NCI-H146 (cell line): ENCODE measurements at places on chromosomes 2 and 18.
A peak's percentile ranks its signal among the peaks of the same experiment; 100 is the strongest.

- no peak for DNase-seq
Observed at GRCh38 chr18:78652001-78652545, 327.5 kb upstream of the SALL3 start.

DNA sequence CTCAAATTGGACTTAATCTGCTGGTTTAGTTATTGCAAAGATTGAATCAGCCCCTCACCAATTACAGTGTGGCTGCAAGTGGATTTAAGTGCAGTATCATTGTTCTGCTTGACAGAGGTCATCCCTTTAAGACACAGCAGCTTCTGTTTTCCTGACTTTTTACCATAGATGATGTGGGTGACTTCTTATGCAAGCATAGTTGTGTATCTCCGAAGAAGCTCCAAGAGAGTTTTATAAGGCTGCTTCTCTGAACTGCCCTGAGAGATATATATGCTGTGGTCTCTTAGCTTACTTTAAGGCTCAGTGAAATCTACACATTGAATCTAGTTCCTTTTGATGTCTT lies 3.5 kb downstream of the TRIB2 start:
- DNase-seq, result no peak

- no peak for DNase-seq
Observed at GRCh38 chr18:79483971-79484491, 88.3 kb downstream of the NFATC1 start.

GRCh38 chr2:55009277-55010060 lies 40.8 kb downstream of the RTN4 start:
- no peak for DNase-seq

- DNase-seq, result no peak
Observed at GRCh38 chr2:238846378-238846627, 1.6 kb upstream of the TWIST2 start.

DNA sequence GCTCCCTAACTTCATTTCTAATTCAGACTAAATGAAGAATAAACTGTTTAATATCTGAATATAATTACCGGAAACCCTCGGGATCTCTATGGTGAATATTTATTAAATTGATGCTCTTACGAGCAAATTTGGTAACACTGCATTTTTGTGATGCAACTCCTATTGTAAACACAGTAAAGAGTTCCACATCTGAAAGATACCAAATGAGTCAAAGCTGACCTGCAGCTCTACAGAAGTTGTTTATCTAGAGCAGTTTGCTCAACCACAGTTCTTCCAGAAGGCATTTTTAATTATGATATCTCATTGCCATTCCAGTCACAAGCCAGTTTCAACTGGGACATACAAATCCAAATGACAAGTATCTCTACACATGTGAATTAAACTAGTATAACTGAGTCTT lies 129.7 kb downstream of the PKP4 start:
- no peak for DNase-seq

DNA sequence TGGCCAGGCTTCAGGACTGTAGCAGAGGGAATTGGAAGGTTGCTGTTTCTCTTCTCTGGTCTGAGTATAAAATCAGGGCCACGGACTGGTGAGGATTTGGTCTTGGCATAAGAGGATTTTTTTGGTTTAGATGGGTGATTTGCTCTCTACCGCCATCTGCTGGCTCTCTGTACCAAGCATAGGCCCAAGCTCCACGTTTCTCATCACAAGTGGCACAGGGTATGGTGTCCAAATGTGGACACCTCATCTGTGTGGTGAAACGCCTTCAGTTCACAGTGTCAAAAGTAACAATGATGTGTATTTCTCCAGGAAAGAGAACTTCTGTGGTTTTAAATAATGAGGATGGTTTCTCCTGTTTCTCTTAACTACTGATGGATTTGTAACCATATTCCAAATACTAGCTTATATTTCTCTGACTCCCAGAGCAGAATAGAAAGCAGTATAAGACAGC lies 115.1 kb downstream of the EML6 start:
- DNase-seq, result peak; percentile 62

- peak; percentile 67 for DNase-seq
Observed at GRCh38 chr2:231674587-231675338, 33.6 kb upstream of the PTMA start.

DNA sequence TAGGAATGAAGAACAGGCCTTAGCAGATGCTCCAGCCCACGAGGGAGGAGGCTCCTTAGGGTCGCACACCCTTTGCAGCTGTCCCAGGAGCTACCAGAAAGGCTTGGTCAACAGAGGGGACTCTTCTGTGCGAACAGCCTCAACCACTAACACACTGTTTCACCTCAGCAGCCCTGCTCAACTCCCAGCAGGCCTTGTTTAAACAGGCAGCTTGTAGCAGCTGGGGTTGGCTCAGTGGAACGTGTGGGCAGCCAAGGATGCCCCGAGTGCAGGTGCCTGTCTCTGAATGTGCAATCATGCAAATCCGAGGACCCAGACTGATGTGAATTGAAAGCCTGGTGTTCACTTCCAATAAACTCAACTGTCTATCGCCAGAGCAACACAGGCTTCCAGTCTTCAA lies 88.7 kb upstream of the CXCR4 start:
- DNase-seq, result peak; percentile 93

GRCh38 chr2:45119855-45120254 lies 110.6 kb upstream of the SIX2 start:
- DNase-seq, result no peak

GRCh38 chr2:195659114-195659513 lies 2.1 kb downstream of the SLC39A10 start:
- no peak for DNase-seq

- no peak for DNase-seq
Observed at GRCh38 chr2:237341872-237342271, 72.1 kb downstream of the COL6A3 start.

DNA sequence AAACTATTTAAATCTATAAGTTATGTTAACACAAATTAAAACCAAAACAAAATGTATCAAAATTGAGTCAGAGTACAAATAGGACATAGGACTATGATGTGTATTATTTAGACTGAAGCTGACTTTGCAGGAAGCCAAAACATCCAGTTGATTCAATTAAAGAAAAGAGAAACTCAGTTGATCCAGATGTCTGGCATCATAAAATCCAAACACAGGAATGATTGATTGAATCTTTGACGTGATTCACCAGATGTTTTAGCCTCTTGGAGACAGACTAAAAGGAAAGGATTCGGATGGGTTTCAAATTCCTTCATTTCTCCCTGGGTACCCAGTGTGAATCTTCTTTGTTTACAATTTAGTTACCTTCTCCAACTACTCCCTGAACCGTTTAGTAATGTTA lies 272.9 kb downstream of the IRS1 start:
- no peak for DNase-seq

DNA sequence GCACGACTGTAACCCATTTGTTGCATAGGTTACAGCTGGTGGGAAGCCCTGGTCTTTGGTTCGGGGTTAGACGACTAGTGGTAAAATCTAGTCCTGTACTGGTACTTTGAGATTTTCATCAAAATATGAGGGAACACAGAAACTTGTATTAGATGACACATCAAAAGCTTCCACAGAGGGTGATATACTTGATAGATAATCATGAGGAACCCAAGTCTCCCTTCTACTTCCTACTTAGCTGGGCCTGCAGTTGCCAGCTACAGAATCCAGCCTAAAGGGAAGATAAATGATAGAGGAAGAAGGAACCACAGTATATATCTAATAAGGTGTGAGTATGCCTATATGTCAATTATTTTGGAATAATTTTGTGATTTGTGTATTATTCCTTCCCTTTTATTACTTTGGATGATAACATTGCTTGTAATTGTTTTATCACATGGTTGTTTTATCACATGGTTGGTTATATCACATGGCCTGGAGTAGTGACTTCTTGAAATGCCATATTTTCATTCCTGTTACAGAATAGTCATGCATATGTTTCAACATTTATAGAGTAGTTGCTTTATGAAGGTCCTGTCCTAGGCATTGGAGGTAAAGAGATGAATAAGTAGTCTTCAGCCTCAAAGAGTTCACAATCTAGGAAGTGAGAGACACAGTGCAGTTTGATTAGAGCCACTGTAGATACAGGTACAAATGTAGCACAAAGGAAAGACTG lies 2.9 kb downstream of the AGPS start:
- no peak for DNase-seq

DNA sequence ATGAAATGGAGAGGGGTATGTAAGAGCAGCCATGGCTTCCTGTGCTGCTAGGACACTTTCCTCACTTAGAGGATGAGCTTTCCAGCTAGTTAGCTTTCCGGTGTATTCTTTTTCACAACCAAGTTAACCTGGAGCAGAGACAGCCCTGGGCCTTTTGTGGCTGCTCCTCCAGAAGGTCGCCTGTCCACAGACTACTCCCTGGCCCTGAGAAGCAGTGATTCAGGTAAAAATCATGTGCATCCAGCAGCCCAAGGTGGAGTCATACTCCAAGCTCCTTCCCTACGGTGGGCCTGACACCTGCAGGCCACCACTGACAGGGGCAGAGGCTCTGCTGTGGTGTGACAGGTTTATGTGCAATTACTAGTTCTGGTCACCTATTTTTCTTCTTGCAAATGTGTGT lies 187.2 kb downstream of the ANKRD30B start:
- no peak for DNase-seq

DNA sequence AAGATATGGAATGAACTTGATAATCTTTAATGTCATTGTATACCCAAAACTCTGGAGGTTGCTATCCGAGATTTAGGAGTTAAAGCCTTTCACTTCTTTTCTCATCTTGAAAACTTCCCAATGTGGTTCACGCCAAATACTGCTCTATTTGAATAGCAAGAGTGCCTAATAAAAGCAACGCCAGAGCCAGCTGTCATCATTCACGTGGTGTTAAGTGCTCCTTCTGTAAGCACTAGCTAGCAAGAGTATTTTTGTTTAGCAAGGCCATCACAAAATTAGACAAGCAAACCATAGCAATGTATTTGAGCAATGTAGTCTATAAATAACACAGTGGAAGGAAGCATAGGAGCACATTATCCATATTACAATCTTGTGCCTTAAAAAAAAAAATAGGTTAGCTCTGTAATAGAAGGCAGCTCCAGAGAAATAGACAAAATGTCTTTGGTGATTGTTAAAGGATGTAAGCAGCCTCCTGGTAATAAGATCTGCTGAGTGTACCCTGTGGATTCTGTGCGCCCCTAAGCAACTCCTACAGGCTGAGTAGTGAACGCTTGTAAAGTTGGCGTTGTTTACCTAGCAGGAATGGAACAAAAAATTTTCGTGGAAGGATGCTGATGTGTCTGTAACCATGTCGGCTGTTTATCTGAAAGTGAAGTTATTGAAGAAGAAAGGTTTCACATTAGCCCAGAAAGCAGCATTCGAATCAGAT lies 518.0 kb downstream of the CNTNAP5 start:
- no peak for DNase-seq

GRCh38 chr2:40346535-40347354 lies 105.1 kb downstream of the SLC8A1 start:
- no peak for DNase-seq

DNA sequence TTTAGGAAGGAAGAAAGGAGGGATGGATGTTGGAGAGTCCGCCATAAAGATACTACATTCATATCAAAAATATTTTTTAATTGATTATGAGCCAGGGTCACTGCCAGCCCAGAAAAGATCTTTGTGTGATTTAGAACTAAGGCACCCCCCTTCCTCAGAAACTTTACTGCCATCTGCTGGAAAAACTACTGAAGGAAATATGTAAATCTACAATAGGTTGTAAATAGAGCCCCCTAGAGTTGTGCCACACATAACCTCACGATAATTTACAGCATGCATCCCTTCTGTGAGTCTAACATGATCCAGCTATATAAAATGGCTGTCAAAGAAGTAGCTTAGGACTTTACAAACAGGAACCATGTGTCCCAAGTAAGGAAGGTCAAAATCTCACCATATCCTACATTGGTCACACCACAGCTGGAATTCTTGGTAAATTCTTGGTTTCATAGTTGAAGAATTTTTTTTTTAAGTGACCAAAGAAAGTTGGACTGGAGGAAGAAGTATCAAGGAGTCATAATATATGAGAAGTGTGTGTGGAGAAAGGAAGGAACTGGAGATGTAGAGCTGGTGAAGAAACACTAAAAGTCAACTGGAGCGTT lies 152.5 kb downstream of the CYP26B1 start:
- DNase-seq, result peak; percentile 53

GRCh38 chr2:36379710-36380448 lies 24.3 kb downstream of the CRIM1 start:
- no peak for DNase-seq

GRCh38 chr2:82411071-82411470 lies 2048.0 kb downstream of the SUCLG1 start:
- no peak for DNase-seq

- DNase-seq, result peak; percentile 49
Observed at GRCh38 chr2:229586746-229587705, 127.3 kb downstream of the DNER start.

DNA sequence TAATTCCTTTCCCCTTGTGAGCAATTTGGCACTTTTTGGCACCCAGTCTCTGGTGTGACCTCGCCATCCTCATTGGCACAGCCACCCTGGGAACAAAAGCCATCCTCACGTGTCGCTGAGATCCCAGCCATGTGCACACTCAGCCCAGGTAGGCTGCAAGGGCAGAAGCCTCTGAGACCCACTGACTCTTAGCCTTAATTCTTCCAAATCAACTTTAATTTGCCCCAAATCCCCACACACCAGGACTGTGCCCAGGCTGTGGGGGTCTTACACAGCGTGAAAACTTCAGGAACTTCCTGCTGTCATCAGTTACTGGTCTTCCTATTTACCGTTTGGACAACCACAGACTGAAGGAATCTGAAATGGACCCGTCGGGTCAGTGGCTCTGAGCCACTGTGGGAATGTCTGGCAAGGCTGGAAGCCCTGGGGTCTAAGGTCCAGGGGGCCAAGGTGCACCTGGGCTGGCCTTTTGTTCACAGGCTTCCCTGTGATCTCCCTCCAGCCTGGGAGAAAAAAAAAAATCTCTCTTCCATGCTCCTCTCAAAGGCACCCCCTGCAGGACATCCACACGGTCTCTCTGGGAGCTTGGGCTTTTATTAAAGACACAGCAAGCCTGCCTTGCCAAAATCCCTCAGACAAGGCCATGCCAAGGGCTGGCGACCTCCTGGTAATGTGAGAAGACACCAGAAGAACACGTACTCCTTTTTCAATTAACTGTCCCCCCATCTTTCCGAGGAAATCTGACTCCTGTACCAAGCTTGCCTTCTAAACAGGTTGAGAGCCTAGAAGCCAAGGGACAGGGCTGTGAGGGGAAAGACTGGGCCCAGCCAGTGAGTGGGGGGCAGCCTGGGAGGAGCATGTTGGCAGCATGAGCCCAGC lies 42.1 kb upstream of the LAPTM4A start:
- peak; percentile 72 for DNase-seq
